A172 (cell line): ENCODE measurements at places on chromosomes 6 and 20.

DNA sequence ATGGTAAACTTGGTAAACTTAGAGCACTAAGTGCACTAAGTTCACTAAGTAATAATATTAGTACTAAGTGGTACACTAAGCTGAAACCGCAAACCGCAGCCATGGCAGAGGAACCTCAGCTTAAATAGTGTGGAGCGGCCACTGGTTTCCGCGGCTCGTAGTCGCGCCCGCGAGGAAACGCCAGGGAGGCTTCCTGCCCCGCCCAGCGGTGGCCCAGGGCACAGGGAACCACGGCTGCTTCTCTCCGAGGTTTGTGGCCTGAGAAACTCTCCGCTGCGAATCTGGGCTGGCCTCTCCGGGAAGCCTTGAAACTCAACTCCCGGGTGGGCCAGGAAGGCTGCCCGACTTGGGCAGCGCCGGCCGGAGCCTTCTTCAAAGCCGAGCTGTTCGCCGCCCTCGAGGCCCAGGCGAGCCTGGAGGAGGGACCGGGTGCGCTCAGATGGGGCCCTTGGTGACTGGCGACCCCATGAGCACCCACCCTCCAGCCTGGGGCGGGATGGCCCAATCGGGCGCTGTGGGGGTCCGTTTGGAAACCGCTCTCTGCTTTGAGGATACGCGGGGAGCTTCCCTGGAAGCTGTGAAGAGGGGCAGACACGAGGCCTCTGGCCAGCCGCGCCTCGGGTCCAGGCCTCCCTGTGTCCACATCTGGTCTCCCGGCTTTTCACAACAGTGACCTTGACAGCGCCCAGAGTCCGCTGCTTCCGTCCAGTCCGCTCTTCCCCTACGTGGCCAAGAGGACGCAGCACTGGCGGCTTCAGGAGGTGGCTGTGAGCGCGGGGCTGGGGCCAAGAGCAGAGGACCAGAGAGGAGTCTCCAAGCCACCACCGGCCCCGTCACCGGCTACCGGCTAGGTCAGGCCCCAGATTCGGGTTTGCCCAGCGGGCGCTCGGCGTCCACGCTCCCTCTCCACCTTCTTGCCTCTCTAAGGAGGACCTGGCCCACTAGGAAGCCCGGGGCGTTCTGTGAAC lies 25.4 kb upstream of the HLA-E start:
- DNase-seq, result no peak

GRCh38 chr6:6772751-6773150 lies 184.2 kb downstream of the LY86 start:
- DNase-seq, result no peak

GRCh38 chr20:50056408-50056926 lies 56.5 kb downstream of the UBE2V1 start:
- no peak for DNase-seq

GRCh38 chr6:44002067-44002592 lies 125.1 kb downstream of the MRPL14 start:
- DNase-seq, result no peak

- peak; percentile 30 for DNase-seq
These were observed 110.3 kb upstream of the TCF21 start for GRCh38 chr6:133778414-133779130.

GRCh38 chr6:40681622-40682021 lies 94.5 kb upstream of the LRFN2 start:
- DNase-seq, result no peak

DNA sequence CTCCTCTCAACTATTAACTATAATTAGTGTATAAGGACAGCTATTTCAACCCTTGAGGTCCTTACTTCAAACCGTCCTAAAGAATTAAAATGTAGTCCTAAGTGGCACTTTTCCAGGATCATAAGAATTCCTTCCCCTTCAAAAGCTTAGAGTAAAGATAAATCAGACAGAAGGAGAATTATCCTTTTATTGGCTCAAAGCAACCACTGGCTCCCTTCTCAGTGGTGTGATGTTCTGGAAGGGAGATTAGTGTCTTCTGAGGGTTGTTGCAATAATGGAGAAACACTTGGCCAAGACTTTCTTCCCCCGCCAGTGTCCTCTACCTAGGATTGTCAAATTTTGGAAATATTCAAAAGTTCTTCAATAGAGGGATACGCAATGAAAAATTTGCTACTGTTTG lies 89.1 kb upstream of the PLEKHG1 start:
- DNase-seq, result no peak
